Fibroblast of skin of scalp (primary cell): ENCODE measurements at places on chromosomes 5 and 9.

- no peak for DNase-seq
These were observed 36.5 kb upstream of the IRX4 start for GRCh38 chr5:1919209-1919566.

- peak; percentile 86 for DNase-seq
These were observed 349.8 kb upstream of the DAB2 start for GRCh38 chr5:39774605-39775004.

- DNase-seq = peak; percentile 32
These were observed 16.8 kb downstream of the ABCA1 start for GRCh38 chr9:104911032-104911607.

DNA sequence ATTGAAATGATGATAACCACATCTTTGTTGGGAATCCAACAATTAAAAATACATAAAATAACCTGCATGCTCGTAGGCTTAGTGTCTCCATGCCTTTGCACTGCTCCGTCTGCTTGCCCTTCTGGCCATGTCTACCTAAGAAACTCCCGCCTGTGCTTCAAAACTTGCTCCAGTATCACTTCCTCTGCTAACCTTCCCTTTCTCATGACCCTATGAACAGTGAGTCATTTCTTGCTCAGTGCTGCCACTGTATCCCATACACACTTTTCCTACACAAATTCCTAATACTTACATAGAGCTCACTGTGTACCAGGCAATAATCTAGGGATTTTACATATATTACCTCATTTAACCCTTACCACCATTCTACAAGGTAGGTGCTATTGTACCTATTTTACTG, 33.5 kb downstream of the TMEM245 start:
- no peak for DNase-seq

GRCh38 chr9:111896942-111897600, 457 bp downstream of the UGCG start:
- no peak for DNase-seq

GRCh38 chr5:1294206-1294834, 548 bp downstream of the TERT start:
- DNase-seq = no peak

DNA sequence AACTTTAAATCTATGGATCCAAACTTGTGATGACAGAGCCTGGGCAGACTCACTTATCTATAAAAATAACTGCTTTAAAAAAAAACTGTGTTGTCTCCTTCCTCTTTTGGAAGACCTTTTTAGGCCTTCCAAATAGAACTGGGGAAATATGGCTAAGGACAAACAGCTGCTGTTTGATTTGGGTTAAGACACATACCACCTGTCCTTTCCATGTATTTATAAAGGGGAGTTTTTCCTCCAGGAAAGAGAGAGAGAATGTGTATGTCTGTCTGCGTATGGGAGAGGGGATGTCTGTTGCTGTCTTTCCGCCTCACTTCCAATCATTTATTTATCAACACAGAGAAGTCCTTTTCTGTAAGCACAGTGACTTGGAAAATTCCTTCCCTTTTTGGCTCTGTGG, 2.8 kb downstream of the ARHGEF37 start:
- DNase-seq = no peak

DNA sequence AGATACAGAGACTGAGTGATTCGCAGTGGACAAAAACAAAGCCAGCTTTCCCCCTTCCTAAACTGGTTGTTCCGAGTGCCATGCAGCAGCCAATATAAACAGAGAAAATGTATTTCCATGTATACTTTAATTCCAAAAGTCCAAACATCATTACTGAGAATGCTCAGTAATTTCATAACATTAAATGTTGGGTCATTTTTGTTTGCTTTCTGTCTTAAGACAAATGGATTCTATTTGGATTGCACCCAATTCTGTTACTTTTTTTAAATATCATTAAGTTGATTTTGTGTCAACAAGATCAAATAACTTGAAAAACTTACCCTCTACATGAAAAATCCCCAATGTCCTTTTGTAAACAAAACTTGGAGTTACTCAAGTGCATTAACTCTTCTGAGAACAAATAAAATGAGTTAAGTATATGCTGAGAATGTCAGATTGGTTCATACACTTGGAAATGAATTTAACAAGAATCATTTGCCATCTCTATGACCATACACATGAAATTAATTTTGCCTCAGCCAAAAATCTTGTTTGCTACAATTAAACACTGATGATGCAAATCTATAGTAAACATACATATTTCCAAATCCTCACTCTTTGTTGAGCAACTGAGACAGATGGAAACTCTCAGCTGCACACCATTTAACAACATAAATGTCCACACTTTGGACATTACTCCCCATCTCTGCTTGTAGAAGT, 19.4 kb downstream of the LURAP1L start:
- no peak for DNase-seq

DNA sequence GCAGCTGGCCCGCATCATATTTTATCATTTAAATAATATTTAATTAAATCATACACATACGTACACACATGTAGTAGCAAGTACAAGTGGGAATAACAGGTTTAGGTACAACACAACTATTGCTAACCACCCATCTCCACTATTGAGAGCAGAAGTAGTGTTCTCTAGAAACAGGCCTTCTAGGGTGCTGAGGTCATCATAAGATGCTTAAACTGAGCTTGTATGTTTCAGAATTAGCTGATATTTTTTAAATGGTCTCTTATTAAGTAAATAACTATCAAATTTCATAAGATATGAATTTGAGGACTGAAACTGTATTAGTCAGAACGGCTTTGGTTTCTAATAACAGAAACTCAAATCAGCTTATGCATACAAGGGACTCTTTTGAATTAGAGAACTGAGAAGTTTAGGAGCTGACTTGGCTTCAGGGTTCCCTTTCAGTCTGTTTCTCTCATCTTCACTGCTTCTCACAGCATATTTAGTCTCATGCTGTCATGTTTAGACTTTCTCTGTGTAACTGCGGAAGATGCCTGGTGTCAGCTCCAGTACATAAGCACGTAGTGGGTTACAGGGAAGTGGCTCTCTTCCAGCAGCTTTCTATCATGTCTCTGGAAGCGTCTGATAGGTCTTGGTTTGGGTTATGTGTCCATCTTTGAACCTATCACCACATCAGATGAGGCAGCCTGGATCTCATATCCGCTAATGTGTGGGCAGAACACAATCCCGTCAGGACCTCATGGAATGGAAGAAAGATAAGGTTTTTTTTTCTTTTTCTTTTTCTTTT, 25.0 kb upstream of the OCLN start:
- DNase-seq = no peak

DNA sequence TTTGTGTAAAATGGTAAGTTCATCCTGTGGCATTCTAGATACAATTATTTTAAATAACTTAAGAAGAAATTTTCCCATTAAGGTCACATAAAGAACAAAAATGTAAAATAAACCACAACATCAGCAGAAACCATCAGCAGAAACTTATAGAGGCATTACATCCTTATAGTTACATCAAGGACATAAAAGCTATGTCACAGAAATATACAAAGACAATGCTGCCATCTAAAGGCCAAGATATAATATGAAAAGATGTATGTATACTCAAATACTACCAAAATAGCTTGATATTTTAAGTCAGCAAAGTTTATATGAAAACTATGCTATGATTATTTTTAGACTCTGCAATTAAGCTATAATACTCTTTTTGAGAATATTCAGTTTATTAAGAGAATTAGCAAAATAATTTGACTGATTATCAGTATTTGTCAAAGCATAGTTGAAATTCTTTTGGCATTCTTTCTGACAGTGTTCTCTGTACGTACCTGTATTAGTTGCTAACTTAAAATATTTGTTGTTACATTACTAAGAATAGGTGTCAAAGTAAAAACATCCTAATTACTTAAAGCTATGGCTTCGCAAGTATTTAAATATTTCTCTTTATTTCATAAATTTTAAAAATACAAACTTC, 36.2 kb downstream of the FBXL17 start:
- DNase-seq = peak; percentile 66

- DNase-seq = no peak
These were observed 6.1 kb upstream of the OTP start for GRCh38 chr5:77644371-77645157.

DNA sequence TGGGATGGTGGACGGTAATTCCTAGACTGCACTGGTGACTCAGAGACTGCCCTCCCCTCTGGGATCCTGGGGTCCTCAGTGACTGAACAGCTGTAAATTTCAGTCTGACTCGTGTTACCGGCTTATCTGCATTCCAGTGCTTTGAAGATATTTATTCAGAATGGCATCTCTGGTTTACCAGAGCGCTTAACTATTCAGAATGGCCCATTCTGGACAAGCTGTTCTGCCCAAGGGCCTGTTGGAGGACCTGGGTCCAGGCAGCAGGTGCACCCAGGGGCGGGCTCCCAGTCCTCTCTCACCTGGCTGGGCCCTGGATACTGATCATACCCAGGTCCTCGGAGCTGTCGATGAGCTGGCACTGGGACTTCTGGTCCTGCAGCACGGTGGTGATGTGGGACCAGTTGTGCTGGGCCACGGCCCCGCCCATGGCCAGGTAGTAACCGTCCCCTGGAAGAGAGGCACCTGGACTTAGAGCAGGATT, 48.0 kb downstream of the SARDH start:
- DNase-seq = peak; percentile 9

DNA sequence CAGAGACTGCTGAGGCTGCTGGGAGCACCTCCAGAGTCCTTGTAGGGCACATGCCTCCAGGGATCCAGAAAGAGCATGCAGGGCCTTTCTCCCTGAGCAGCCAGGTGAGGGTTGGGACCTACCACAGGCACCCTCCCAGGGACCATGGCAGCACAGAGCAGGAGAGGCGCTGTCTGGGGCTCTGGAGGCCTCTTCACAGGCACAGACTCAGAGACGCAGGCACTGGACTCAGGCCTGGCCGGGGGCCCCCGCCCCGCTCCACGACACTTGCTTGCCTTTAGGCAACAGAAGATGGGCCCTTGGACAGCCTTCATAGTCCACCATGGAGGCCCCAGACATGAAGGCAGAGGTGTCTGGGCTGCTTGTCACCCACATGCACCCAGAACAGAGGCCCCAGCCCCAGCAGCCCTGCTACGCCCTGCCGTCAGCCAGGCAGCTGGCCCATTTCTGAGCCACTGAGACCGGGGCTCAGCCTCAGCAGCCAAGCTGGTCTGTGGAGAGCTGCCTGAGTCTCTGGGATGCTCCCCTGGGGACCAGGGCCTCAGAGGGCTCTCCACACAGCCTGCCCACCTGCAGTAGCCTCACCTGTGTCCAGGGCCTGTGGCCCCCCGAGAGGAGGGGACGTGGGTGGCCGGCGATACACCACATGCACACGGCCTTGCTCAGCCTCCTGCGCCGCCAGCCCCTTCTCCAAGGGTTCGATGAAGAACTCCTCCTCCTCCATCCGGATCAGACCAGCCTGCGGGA, 72.8 kb downstream of the ADAMTS2 start:
- DNase-seq = no peak

DNA sequence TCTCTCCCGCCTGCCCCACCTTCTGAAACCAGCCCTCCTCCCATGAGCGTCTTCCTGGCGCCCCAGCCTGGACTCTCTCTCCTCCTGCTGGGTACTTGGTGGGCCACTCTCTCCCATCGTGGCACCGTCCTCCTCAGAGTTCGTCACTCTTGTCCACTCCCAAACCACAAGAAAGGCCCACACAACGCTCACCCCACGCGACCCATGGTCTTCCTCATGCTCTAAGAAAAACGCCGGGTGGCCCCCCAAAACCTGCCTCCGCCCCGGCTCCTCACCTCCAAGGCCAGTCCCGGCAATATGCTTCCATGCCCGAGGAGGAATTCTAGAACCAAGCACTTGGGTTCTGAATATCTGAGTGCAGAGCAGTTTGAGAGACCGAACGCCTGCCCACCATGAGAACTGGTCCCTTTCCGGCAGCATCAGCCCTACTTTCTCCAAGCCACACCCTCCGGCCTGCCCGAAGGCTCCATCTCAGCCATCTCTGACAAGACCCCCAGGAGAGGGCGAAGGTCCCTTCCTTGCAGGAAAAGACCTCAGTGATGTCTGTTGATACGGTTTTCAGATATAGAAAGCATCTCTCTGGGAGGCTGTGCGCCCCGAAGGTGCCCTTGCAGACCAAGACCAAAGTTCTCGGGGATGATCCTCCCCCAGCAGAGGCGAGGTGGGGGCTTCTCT, 15.0 kb downstream of the SLC6A3 start:
- DNase-seq = no peak

DNA sequence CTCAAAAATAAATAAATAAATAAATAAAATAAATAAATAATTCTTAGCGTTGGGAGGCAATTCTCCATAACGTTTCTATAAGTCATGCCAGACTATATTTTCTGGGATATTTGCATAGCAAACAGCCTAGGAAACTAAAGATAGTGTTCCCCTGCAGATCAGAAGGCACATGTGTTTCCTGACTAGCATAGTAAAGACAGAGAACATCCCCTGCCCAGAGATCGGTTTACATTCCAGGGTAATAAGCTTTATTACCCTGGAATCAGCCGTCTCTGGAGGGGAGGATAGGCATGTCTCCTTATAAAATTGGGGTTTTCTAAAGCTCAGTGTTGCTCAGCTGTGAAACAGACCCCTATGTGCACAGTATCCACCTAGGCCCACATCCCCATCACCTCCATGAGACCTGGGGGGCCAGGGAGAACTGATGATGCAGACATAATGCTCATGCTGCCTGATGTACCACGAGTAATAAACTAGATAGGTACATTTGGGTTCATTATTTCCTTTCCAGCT, 36.9 kb upstream of the IFNK start:
- no peak for DNase-seq

- DNase-seq = no peak
These were observed 214.1 kb downstream of the CD180 start for GRCh38 chr5:66982470-66982869.

DNA sequence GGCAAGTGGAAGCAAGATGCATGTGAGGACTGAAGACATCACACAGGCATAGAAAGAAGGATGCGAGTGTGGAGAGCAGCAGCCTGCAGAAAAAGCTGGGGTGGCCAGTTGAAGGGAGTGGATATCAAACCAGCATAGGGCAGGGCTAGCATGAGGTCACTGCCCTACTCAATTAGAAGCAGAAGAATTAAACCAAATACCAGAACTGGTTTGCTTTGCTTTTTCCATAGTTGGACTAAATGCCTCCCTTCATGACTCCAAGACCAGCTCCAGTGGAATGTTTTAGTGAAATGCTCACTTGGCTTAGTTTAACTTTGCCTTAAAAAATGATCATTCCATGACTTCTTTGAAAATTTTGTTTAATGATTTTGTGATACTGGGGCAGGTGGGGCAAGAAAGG, 45.8 kb downstream of the TMEM167A start:
- DNase-seq = peak; percentile 14

- no peak for DNase-seq
These were observed 250.3 kb downstream of the TRIM32 start for GRCh38 chr9:116937361-116937760.

- DNase-seq = peak; percentile 98
These were observed 20.1 kb upstream of the PFDN1 start for GRCh38 chr5:140322751-140323731.

- peak; percentile 32 for DNase-seq
These were observed 110.7 kb downstream of the PLK2 start for GRCh38 chr5:58348996-58349728.
